NCI-H510A (cell line): ENCODE measurements at places on chromosomes 16 and 17.

- no peak for DNase-seq
Measured at GRCh38 chr17:75773121-75773807, 8.3 kb upstream of the GALK1 start.

DNA sequence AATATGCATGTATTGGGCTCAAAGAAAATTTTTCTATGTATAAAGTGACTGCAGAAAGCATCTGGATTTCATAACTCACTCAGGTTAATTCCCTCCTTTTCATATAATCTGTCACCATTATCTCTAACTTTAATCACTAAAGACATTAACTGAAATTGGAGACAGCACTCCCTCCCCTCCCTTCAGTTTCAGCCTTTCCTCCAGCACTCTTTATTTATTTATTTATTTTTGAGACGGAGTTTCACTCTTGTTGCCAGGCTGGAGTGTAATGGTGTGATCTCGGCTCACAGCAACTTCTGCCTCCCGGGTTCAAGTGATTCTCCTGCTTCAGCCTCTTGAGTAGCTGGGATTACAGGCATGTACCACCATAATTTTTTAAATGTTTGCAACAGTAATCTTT lies 43.1 kb downstream of the CDH8 start:
- DNase-seq, result no peak

DNA sequence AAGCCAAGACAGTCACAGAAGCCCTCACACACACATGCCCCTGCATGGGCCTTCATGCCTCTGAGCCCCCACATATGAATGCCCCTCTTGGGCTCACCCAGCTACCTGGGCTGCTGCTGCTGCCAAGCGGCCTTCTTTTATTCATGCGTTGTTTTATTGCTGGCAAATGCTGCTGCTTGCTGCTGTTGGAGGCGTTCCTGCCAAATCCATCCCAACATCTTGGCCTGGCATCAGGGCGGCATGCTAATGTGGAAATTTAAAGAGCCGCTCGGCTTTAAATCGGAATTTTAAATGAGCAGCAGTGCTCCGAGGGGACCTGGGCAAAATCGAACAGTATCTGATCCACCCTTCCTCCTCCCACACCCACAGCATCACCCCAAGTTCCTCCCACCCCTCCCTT lies 39.0 kb downstream of the NEUROD2 start:
- no peak for DNase-seq

- DNase-seq, result no peak
Measured at GRCh38 chr16:54511222-54511731, 224.7 kb upstream of the IRX3 start.
